ENCODE measurements at places on chromosomes 3 and 15. TPM values are rescaled to one million over a fixed set of nuclear protein-coding genes. Genes with fewer than 3 reads are reported as not detected.

The MINAR1 gene
- 0.74 TPM for total RNA-seq

The CAMKV gene
- total RNA-seq, result 50.4 TPM

The EPHA3 gene
- total RNA-seq, result 0.59 TPM

The SGO1 gene
- 28.1 TPM for total RNA-seq

- H3K4me1 ChIP-seq, result no peaks in the 10 kb centered on the region
- H3K27me3 ChIP-seq, result no peaks in the 10 kb centered on the region
- H3K4me3 ChIP-seq, result no peak overlapping the region
- H3K36me3 ChIP-seq, result no peaks in the 10 kb centered on the region
- DNase-seq, result no peak
Measured at GRCh38 chr15:70354346-70354905, 256.7 kb upstream of the TLE3 start.

The HEG1 gene
- total RNA-seq, result 9.3 TPM

GRCh38 chr3:69684309-69684961 lies 54.8 kb upstream of the MITF start:
- no peaks in the 10 kb centered on the region for H3K36me3 ChIP-seq
- no peak overlapping the region for H3K4me3 ChIP-seq
- no peak overlapping the region for H3K27ac ChIP-seq
- no peaks in the 10 kb centered on the region for H3K4me1 ChIP-seq
- no peak for DNase-seq

DNA sequence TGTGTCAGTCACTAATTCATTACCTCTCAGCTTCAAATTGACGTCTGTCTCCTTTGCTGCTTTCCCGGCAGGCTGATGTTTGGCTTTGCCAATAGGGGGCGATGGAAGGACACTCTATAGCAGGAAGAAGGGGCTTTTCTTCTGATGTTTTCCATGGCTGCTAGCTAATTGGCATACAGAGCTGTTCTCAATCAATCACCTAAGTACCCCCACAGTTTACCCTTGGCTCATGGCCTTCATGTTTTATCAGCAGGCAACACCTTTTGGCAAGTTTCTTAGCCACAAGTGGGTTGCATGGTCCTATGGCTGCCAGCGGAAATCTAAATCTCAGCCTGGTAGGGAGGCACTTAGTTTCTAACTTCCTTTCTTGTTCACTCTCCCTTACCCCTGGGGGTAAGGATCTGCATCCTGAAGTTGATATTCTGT lies 45.0 kb downstream of the ESYT3 start:
- no peak overlapping the region for H3K4me3 ChIP-seq
- H3K27me3 ChIP-seq, result no peaks in the 10 kb centered on the region
- DNase-seq, result peak; percentile 69
- no peak overlapping the region for H3K27ac ChIP-seq
- no peaks in the 10 kb centered on the region for H3K4me1 ChIP-seq
- H3K36me3 ChIP-seq, result no peaks in the 10 kb centered on the region

DNA sequence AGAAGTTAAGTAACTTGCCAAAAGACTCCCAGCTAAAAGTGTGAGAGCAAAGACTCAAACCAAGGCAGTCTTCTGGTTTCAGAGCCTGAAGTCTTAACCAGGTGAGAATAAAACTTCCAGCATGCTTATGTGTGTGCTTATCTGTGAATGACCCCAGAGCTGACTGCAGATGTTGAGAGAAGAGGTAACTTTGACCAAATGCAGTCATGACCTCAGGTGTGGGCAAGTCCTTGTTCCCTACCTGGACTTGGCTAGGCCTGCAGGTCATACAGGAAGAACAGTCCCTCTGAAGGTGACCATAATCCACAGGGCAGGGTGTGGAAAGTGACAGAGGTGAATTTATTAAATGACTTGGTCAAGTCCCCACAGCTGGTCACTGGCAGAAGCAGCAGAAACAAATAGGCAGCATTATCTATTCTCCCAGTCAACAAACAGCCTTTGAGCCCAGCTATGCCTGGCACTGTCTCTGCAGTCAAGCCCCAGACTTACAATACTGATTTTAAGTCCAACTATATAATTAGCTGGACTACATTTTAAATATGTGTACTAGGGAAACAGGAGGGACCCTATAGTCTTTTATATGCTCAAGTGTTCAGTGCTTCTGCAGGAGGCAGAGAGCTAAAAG lies 3.0 kb upstream of the CPEB1 start:
- no peak overlapping the region for H3K4me3 ChIP-seq
- H3K27me3 ChIP-seq, result peaks cover 23% of the 10 kb centered on the region
- H3K36me3 ChIP-seq, result peaks cover 2% of the 10 kb centered on the region
- no peaks in the 10 kb centered on the region for H3K4me1 ChIP-seq

The PCOLCE2 gene
- total RNA-seq, result 6.8 TPM

- no peak overlapping the region for H3K4me3 ChIP-seq
- H3K4me1 ChIP-seq, result peaks cover 2% of the 10 kb centered on the region
- no peak overlapping the region for H3K27ac ChIP-seq
- peak; percentile 38 for DNase-seq
- H3K36me3 ChIP-seq, result no peaks in the 10 kb centered on the region
Measured at GRCh38 chr15:50128266-50128665, 9.2 kb upstream of the ATP8B4 start.

GRCh38 chr3:152208439-152208838 lies 60.3 kb upstream of the MBNL1 start:
- no peak overlapping the region for H3K4me3 ChIP-seq
- H3K4me1 ChIP-seq, result no peaks in the 10 kb centered on the region
- DNase-seq, result no peak
- no peak overlapping the region for H3K27ac ChIP-seq
- H3K27me3 ChIP-seq, result no peaks in the 10 kb centered on the region
- no peaks in the 10 kb centered on the region for H3K36me3 ChIP-seq

The CADPS gene
- total RNA-seq, result 5.4 TPM

- no peaks in the 10 kb centered on the region for H3K27me3 ChIP-seq
- no peak overlapping the region for H3K4me3 ChIP-seq
- H3K36me3 ChIP-seq, result no peaks in the 10 kb centered on the region
- no peak for DNase-seq
- H3K4me1 ChIP-seq, result no peaks in the 10 kb centered on the region
Measured at GRCh38 chr15:25877681-25878080, 14.6 kb upstream of the ATP10A start.

DNA sequence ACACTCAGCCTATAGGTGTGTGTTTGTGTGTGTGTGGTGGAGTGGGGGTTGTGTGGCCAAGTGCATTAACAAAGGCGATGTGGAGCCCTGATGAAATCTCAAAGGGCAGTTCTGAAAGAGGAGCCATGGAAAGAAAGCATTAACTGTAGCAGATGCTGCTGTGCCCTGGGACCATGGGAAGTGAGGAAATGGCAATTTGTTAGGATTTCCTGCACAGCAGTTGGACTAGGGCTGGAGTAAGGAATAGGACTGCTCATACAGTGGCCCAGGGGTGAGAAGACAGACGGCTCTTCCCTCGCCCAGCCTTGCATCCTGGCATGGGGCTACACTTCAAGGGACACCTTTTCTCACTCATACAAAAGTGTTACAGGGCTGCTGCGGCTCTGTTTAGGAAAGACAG lies 12.3 kb upstream of the ZBTB38 start:
- H3K27me3 ChIP-seq, result no peaks in the 10 kb centered on the region
- H3K27ac ChIP-seq, result no peak overlapping the region
- H3K4me3 ChIP-seq, result no peak overlapping the region
- H3K4me1 ChIP-seq, result no peaks in the 10 kb centered on the region

The RETNLB gene
- not detected for total RNA-seq

GRCh38 chr15:52511084-52511483 lies 17.6 kb downstream of the MYO5A start:
- no peaks in the 10 kb centered on the region for H3K27me3 ChIP-seq
- H3K36me3 ChIP-seq, result no peaks in the 10 kb centered on the region
- H3K4me3 ChIP-seq, result no peak overlapping the region
- DNase-seq, result no peak
- no peaks in the 10 kb centered on the region for H3K4me1 ChIP-seq

DNA sequence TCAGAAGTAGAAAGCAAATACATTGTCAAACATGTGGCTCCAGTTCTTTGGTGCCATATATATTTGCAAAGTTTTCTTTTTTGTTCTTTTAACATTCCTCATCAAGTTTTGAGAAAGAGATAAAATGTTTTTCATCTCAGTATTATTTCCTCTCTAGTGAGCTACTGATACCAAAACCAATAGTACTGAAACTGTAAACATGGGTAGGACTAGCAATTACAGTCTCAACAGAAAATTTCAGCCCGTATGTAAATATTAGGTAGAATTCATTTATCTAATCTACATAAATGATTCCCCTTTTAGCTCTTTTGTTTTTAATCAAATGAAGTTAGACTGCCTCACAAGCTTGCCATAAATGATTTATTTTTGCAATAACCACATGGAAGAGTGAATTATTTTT lies 21.4 kb downstream of the SECISBP2L start:
- no peak for DNase-seq
- H3K27ac ChIP-seq, result no peak overlapping the region
- no peak overlapping the region for H3K4me3 ChIP-seq
- no peaks in the 10 kb centered on the region for H3K4me1 ChIP-seq
- H3K36me3 ChIP-seq, result peaks cover 42% of the 10 kb centered on the region
- H3K27me3 ChIP-seq, result no peaks in the 10 kb centered on the region

GRCh38 chr3:72008226-72008996 lies 223.5 kb upstream of the PROK2 start:
- no peaks in the 10 kb centered on the region for H3K27me3 ChIP-seq
- no peak overlapping the region for H3K4me3 ChIP-seq
- H3K36me3 ChIP-seq, result peaks cover 10% of the 10 kb centered on the region
- no peak for DNase-seq
- H3K4me1 ChIP-seq, result peaks cover 11% of the 10 kb centered on the region

GRCh38 chr3:11582191-11582968 lies 61.3 kb downstream of the VGLL4 start:
- peak overlapping the region; percentile 13 for H3K27ac ChIP-seq
- no peaks in the 10 kb centered on the region for H3K27me3 ChIP-seq
- peak overlapping the region; percentile 64 for H3K4me3 ChIP-seq
- peaks cover 7% of the 10 kb centered on the region for H3K36me3 ChIP-seq
- peak; percentile 61 for DNase-seq

GRCh38 chr3:54960082-54960481 lies 32.2 kb upstream of the LRTM1 start:
- peaks cover 8% of the 10 kb centered on the region for H3K4me1 ChIP-seq
- H3K4me3 ChIP-seq, result no peak overlapping the region
- no peaks in the 10 kb centered on the region for H3K27me3 ChIP-seq
- H3K36me3 ChIP-seq, result 0 out of 2 replicates have a peak, but pooled peaks cover 2% of the 10 kb centered on the region
- no peak for DNase-seq

DNA sequence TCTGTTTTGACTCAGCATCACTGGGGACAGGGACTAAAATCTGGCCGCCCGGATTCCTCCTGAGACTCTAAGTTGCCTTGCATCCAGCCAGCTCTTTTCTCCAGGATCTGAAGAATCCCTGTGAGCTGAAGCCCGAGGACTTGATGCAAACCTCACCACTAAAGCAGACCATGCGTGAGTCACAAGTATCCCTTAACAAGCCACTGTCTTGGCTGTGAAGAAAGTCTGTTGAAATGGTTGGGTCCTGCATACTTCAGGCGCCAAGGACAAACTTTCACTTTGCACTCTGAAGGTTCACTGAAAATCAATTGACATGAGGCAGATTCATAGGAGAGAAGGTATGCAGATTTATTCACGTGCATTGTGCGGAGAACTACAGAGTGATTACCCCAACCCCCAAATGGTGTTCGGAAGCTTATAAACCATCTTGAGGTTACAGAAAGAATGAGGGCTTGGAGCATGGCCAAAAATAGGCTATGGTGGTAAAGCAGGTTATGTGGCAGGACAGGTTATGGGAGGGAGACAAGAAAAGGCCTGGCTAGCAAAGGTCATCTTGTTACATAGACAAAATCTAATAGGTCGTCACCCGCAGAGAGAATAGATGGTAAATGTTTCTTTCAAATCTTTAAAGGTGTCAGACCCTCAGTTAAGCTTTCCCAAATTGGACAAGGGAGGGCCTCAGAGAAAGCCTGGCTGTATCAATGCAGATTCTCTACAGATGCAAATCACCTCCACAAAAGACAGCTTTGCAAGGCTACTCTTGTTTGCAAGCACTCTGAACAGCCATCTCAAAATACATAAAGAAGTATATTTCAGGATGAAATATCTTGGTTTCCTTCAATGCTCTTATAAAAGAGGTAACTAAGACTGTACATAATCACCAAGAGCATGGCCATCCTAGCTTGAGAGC lies 126.3 kb upstream of the PLAAT1 start:
- DNase-seq, result no peak
- H3K36me3 ChIP-seq, result no peaks in the 10 kb centered on the region
- H3K4me1 ChIP-seq, result no peaks in the 10 kb centered on the region
- no peak overlapping the region for H3K4me3 ChIP-seq

GRCh38 chr15:60493166-60493565 lies 14.2 kb upstream of the ICE2 start:
- DNase-seq, result no peak
- no peaks in the 10 kb centered on the region for H3K4me1 ChIP-seq
- no peaks in the 10 kb centered on the region for H3K27me3 ChIP-seq
- peaks cover 14% of the 10 kb centered on the region for H3K36me3 ChIP-seq

The THSD4 gene
- 5.5 TPM for total RNA-seq

The NPAP1 gene
- 0.07 TPM for total RNA-seq

DNA sequence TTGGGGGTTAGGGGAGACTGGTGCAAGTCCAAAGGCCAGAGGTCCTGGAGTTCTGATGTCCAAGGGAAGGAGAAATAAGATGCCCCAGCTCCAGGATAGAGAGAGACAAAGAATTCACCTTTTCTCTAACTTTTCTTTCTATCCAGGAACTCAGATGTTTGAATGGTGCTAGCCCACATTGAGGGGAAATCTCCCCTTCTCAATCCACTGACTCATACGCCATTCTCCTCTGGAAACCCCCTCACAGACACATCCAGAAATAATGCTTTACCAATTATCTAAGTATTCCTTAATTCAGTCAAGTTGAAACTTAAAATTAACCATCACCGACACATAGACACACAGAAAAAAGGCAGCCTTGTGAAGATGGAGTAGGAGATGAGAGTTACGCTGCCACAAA lies 1085.2 kb downstream of the NSUN3 start:
- no peaks in the 10 kb centered on the region for H3K36me3 ChIP-seq
- no peaks in the 10 kb centered on the region for H3K27me3 ChIP-seq
- no peak overlapping the region for H3K4me3 ChIP-seq
- no peak overlapping the region for H3K27ac ChIP-seq
- no peaks in the 10 kb centered on the region for H3K4me1 ChIP-seq

The ADAMTSL3 gene
- 0.77 TPM for total RNA-seq

DNA sequence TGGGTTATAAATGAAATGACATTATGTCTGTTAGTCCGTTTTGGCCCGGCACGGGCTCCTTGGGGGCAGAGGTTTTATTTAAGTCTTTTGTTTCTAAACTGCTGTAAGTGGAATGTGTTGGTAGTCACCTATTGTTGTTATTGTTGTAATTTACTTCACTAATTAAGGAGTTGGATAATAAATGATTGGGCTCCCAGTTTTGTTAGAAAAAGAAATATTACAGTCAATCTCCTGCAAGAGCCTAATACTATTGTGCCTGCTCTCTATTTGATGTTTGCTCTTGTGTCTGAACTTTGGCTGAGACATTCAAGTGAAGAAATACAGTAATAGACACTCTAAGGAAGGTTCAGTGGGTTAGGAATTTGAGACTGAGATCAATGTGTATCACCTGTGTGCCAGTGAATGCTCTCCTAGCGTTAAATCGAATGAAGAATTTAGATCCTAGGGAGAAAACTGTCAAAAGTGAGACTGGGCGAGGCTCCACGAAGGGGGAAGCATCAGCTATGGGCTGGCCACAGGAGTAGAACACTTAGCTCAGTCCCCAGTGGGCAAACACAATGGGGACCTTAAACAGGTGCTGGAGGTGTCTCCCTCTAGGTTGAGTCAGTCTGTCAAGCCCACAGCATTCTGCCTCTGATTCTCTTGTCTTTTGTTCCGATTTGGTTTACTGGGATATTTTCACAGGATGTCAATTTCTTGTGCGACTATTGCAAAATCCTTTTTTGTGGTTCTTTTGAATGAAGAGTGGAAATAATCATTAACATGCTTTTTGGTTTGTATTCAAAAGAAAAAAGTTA lies 1.2 kb downstream of the ROBO2 start:
- peak overlapping the region; percentile 84 for H3K4me3 ChIP-seq
- no peaks in the 10 kb centered on the region for H3K36me3 ChIP-seq
- DNase-seq, result no peak
- H3K27me3 ChIP-seq, result peaks cover 5% of the 10 kb centered on the region
- H3K27ac ChIP-seq, result no peak overlapping the region
- H3K4me1 ChIP-seq, result peaks cover 5% of the 10 kb centered on the region

Measured in H9 (cell line).